ENCODE measurements at places on chromosomes 1 and 21.

DNA sequence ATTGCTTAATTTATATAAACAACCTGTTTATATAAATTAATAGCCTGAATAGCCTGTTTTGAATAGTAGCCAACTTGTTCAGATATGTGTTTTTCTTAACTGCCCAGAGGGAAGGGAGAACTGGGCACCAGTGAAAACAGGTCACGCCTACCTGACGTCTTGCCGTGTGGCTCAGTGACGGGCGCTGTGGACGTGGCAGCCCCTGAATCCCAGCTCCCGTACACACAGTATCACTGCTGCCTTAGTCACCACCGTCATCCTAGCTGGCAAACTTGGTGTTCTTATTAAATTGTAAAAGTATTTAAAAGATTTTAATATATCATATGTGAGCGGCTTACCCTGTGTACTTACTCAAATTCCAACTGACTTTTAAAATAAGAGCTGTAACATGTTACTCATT lies 35.4 kb upstream of the TRAPPC10 start:
- DNase-seq: no peak

DNA sequence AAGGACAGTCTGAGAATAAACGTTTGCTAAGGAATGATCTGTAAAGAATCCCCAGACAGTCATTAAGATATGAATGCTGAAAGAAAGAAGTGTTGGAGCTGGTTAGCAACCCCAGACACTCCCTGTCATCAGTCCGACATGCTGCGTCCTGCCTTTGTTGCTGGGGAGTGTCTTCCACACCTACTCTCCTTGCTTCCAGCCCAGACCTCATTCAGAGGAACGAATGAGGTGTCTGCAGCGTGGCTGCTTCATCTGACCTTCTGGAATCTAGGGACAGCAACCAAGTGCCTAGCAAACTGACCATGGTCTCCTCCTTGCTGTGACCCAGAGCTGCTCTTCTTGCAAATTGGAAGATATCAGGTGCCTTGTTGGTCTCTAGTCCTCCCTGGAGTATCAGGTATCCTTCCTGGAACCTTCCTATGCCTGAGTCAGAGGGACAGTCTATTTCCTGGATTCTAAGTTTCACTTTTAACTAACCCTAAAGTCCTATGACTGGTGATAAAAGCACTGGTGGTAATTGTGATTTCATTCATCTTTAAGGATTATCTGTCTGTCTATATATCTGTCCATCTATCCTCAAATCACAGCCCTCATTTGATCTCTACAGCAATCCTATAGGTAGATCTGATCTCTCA lies 45.3 kb downstream of the NFASC start:
- no peak for DNase-seq

DNA sequence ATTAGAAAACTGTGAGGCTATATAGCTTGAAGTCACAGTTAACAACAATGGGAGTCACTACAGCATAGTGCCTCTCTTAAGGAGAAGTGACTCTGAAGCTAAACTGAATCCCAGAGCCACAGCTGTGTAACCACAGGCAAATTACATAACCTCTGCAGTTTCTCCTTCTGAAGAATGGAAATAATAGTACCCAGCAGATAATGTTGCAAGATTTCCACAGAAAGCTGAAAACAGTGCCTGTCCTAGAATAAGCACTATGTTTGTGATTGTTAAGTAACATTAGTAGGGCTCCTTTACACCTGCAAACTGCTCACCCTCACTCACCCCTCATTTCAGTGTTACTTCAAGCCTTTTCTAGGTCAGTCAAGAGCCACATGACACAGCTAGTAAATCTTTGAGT lies 886.7 kb downstream of the PLA2G4A start:
- peak; percentile 1 for DNase-seq

- DNase-seq: peak; percentile 46
Observed at GRCh38 chr1:154178013-154178412, 13.9 kb downstream of the TPM3 start.

DNA sequence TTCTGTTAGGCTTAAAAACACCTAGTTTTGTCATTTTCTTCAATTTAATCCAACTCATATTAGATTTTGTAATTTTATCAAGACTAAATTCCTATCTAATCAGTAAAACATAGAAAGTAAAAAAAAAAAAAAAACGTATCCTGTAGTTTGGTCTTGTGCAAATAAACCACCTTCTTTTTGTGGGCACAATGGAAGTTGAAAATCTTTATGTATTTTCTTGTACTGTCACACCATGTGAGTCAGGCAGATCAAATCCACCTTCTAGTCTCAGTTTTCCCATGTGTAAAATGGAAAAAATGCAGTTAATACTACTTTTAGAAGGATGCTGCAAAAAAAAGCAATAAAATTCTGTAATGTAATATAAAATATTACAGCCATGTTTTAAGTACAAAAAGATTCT lies 129.8 kb downstream of the CYYR1 start:
- DNase-seq: no peak

- DNase-seq: peak; percentile 43
Observed at GRCh38 chr1:32817815-32818786, 648 bp downstream of the S100PBP start.

- no peak for DNase-seq
Observed at GRCh38 chr1:22830041-22830566, 119.5 kb downstream of the EPHB2 start.

DNA sequence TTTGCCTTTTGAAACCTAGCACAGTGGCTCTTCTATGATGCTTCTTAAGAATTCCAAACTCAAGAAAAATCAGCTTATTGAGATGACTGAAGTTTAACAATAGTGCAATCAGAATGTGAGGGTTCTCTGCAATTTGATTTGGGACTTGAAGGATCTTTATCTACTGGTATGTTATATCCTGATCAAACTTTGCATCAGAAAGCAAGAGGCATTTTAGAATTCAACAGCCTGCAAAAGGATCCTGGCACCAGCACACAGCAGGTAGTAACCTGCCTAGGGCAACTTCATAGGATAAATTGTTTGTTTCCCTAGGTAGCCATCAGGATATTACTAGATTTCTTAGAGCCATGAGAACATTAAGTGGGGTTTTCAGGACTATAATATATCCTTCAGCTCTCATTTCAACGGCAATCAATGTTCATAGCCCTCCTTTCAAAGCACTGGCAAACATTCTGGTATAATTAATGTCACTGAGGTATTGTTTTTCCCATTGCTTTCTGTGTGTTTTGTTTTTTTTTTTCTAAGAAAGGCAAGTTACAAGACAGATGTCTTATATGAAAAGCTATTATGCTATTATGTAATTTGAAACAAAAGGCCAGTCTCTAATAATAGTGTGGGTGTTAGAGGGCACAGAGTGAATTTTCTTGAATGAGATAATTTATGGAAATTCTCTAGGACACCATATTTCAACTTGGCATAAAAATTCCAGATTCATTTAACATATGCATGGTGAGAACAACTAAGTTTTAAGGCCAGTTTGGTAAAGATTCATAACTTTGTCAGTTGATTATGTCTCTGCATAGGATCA lies 34.5 kb downstream of the NTNG1 start:
- no peak for DNase-seq

GRCh38 chr1:44032170-44032790 lies 1.0 kb upstream of the SLC6A9 start:
- DNase-seq: no peak
